ENCODE measurements at places on chromosomes 3 and 15.
A peak's percentile ranks its signal among the peaks of the same experiment; 100 is the strongest.

DNA sequence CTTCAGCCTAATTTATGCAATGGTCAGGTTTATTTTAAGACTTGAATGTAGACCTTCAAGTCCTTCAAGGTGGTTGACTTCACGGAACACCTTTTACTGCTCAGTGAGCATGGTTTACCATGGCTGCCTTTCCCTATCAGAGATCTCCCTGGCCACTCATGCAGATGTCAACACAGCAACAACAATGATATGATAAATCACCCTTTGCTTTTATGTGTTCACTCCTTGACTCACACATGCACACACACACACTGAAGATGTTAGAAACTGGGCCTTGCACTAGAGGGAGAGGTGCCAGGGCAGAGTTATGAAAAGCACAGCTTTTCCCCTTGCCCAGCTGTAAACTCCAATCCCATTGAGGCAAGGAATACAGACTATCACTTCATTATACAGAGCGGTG lies 134.4 kb downstream of the WNT5A start:
- DNase-seq = no peak

DNA sequence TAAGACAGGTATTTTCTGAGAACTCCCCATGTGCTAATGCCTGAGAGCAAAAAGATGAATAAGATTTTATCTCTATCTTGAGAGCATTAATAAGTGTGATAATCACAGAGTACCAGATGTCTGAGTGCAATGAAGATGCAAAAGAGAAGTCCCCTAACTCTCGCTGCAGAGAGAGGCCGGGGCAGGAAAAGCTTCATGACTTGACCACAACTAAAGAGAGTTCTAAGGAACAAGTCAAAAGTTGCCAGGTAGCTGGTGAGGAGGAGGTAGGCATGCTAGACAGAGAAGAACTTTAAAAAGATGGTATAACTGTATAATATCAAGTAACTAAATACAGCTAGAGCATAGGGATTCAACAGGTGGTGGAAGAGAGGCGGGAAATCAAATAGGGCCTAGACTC lies 28.8 kb downstream of the MTMR10 start:
- no peak for DNase-seq

DNA sequence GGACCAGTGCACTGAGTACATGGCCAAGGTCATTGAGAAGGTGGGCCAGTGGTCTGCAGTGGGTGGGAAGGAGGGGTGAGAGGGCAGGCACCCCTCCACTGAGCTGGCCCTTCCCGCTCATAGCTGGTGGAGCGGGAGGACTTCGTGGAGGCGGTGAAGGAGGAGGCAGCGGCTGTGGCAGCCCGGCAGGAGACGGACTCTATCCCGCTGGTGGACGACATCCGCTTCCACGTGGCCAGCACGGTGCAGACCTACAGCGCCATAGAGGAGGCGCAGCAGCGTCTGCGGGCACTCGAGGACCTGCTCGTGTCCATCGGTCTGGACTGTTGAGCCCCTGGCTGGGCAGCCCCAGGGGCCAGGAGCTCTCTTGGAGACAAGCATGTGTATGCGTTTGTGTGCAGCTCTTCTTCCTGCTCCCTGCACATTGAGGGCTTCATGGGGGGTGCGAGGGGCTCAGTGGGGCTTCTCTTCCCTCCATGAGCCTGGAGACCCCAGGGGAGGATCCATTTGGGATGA lies 7.5 kb downstream of the ABTB1 start:
- DNase-seq = no peak

GRCh38 chr15:45469441-45469840 lies 53.1 kb downstream of the SLC30A4 start:
- DNase-seq = no peak

- DNase-seq = no peak
These were observed 93.1 kb downstream of the ISL2 start for GRCh38 chr15:76429661-76430060.

GRCh38 chr15:65963911-65964482 lies 94.7 kb downstream of the RAB11A start:
- no peak for DNase-seq

DNA sequence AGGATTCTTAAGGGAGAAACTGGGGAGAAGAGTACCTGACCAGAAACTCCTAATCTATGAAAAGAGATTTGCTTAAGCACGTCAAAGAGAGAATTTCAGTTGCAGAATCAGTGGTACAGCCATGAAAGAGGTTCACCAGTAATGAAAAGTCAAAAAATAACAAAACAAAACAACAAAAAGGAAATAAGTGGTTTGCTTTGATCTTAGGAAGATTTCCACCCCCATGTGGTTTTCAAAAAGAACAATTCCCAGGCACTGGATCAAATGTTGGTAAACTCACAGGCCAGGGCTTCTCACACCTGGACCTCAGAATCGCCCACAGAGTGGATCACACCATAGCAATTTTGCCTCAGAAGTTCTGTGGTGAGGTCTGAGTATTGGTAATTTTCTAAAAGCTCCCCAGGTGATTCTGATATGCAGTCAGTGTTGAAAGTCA lies 67.5 kb downstream of the TMEM39A start:
- peak; percentile 2 for DNase-seq

- no peak for DNase-seq
These were observed 499 bp downstream of the RABL3 start for GRCh38 chr3:120741837-120742197.
